Smooth muscle cell of trachea (primary cell): ENCODE measurements at places on chromosomes 7 and 10. TPM values are rescaled to one million over a fixed set of nuclear protein-coding genes. Genes with fewer than 3 reads are reported as not detected.

Gene PRKAR2B
- total RNA-seq: 5.8 and 6.4 TPM in 2 replicates

Gene CYP2C8
- 0.33 TPM in 1 of 2 replicates, not detected in the other for total RNA-seq

Gene FZD8
- total RNA-seq: 1.6 and 3.5 TPM in 2 replicates

Gene SAP25
- not detected in 2 replicates for total RNA-seq

Gene AGR2
- not detected in 2 replicates for total RNA-seq

Gene EFCAB10
- not detected in 2 replicates for total RNA-seq

Gene DGKB
- total RNA-seq: under 0.01 and 0.15 TPM in 2 replicates

Gene FOXI2
- not detected in 2 replicates for total RNA-seq

Gene POU6F2
- total RNA-seq: not detected in 2 replicates
